HL-60 (cell line): ENCODE measurements at places on chromosomes 3 and 15.

- DNase-seq: no peak
Measured at GRCh38 chr3:10283638-10284037, 9.1 kb downstream of the GHRL start.

GRCh38 chr3:31918179-31919150, 62.6 kb downstream of the OSBPL10 start:
- DNase-seq: no peak

DNA sequence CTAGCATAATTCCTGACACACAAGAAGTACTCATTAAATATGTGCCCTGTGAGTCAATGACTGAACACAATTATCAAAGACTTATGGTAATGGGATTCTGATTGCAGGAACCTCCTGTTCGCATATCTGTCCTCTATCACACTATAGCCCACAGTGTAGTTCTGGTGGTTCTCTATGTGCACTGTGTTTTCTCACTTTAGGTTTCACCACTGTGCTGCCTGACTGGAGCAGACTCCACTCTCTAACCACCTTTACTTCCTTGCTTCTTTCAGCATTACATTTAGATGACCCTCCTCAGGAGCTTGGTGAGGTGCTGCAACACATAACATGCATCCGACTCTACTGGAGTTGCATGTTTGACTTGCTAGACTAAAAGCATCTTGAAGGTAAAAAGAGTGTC, 777.1 kb downstream of the SQOR start:
- DNase-seq: no peak

DNA sequence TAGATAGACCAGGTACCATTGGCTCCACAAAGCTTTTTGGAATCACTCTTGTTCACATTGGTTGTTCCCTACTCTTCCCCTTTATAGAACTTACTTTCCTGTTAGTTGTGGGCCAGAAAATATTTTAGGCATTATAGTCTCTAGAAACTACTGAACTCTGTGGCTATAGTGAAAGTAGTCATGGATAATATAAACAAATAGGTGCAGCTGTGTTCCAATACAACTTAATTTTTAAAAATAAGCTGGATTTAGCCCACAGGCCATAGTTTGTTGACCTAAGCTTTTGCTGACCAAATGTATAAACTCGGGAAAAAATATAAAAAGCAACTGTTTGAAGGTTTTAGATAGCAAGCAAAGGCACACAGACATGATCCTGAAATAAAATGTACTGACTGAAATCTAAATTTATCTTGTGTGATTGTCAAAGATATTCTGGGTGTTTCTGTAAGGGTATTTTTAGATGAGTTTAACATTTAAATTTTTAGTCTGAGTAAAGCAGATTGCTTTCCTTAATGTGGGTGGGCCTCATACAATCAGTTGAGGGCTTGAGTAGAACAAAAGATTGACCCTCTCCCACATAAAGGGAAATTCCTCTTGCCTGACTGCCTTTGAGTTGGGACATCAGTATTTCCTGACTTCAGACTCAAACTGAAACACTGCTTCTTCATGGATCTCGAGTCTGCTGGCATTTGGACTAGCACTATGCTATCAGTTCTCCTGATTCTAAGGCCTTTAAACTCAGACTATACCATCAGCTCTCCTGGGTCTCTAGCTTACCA, 13.2 kb downstream of the IQCB1 start:
- DNase-seq: no peak

- no peak for DNase-seq
Measured at GRCh38 chr15:100986158-100986896, 67.2 kb downstream of the LRRK1 start.

DNA sequence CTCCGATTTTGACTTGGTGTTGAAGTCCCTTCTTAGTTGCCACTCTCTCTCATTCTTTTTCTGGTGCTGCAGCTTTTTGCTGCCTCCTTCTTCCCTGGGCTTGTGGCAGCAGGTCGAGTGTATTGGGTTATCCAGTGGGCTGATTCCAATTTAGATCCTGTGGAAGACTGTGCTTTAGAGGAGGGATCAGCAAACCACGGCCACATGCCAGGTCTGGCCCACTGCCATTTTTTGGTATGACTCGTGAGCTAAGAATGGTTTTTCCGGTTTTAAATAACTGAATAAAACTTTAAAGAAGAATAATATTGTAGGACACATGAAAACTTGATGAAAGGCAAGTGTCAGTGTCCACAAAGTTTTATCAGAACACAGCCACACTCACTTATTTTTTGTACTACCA, 330.5 kb downstream of the ROBO2 start:
- no peak for DNase-seq

DNA sequence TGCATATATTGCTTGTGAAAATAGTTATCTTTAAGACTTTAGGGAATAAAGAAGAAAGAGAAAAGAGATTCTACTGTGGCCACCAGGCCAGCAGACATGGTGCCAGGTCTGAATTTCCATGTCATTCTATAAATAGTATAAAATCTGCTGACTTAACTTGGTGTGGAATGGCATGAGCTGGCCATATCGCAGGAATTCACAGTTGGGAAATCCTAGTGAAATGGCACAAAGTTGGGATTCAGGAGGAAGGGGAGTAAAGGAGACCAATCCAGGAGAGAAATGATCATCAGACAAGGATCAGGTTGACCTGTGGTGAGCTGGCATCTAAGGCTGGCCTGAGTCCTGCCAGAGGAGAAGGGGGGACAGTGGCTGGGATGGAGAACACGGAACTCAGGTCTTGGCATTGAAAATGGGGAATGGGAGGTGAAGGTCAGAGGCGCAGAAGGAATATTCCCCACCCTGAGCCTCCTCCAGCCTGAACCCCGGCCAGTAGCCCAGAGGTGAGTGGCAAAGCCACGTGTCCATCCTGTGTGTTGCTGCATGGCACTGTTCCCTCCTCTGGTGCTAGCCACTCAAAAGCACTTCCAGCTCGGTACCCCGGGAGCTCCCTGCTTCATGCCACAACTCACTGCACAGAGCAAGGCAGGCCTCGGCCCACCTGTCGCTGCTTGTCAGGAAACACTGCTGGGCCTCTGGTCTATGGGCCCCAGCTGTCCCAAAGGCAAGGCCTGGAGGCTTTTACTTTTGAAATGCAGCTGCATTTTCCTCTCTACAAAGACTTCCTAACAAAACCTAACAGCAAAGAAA, 51.4 kb downstream of the SSUH2 start:
- DNase-seq: no peak

- DNase-seq: no peak
Measured at GRCh38 chr3:6709178-6709577, 151.7 kb upstream of the GRM7 start.

DNA sequence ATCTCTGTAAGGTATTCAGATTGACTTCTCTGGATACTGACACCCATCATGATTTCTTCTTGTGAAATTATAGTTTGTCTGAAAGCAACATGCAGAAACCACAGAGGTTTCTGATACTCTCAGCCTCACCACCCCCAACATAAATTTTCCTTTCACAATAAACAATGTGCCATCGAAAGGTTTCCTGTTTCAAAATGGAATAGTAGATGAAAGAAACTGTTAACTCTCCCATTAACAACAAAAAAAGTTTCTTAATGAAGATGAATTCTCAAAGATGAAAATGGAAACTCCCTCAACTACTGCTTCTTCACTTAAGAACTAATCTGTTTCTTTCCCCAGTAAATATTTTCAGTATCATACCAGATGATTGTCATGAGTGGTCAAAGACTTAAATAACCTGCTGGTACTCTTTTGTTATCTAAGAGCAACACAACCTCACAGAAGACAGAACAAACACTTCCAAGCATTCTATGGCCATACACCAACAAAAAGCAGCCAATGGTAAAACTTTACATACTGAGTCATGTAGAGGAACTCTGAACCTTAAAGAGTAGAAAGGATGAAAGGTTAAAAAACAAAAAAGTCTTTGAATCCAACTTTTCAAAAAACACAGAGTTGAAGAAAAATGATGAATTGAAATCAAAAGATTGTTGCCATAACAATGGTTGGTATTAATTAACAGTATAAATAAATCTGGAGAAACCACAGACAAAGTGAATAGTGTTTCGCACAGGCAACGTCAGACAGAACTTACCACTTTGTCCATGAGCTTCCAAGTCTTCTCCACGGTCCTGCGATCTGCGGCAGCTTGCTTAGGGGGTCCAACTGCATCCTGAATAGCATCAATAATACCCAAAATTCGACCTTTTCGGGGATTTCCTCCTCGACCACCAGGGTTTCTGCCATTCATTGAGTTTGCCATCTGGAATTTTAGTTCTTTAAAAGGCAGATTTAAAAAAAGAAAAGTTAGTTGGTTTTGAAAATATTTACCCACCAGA, 1.9 kb downstream of the CBLB start:
- DNase-seq: peak; percentile 12

GRCh38 chr3:37752649-37753025, 109.0 kb upstream of the CTDSPL start:
- no peak for DNase-seq

- no peak for DNase-seq
Measured at GRCh38 chr3:160851629-160852210, 95.7 kb downstream of the PPM1L start.

GRCh38 chr3:11513817-11514135, 129.9 kb downstream of the VGLL4 start:
- no peak for DNase-seq

DNA sequence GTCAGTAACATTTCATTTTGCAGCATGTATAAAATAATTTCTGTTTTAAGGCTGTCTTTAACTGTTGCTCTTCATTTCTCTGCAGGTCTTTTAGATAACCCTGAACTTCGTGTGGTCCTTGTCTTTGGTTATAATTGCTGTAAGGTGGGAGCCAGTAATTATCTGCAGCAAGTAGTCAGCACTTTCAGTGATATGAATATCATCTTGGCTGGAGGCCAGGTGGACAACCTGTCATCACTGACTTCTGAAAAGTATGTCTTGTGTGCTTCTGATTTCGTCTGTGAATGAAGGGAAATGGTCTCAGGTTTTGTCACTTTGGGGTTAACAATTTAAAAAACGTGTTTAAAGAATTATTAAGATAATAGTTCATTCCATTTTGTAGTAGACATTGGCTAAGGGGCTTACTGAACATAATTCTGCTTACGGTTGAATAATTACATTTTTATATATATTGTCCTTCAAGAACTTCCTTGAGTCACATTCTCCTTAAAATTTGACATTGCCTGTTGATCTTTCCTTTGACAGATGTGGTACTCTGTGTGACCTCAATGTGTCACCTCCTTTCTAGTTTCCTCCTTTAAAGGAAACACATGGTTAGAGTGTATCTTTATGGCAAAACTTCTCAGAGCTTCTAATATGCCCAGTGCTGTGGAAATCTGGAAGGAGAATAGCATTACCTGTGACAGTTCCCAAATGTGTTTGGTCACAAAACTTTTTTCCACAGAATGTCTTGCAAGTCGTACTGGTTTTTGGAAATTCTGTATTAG, 26.3 kb downstream of the FBXO22 start:
- no peak for DNase-seq

- DNase-seq: no peak
Measured at GRCh38 chr3:188053710-188054380, 100.1 kb upstream of the LPP start.

DNA sequence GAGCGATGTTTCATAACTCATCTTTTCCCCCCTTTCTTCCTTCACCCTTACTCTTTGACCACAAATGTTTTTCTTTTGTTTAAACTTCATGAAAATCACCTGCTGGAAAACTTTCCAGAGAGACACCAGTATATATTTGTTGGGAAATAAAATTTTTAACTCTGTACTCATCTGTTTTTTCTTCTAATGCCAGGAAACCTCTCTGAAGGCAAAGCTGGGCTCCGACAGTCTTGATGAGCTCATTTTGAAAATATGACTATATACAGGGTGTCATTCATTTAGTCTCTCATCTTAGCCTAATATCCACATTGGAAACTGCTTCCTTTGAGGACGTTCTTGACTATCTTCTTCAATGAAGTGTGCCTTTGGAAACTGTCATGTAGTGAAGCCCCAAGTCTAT, 339.6 kb upstream of the ROBO2 start:
- DNase-seq: no peak

DNA sequence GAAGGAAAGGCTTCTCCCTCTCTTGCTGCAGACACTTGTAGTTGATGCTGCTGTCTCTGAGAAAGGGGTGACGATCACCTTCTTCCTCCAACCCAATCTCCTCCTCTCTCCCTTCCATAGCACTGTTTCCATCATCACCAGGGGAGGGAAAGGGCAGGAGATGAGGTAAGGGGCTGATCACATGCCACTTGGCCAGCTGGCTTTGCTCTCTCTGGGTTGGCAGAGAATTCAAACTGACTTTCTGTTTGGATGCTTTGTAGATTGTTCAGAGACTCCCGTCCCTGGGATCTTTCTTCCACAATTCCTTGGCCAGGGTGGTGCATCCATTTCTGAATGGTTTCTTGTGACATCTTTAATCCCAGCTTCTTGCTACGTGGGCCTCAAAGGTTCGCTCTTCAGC, 43.2 kb upstream of the ZNF148 start:
- no peak for DNase-seq

- DNase-seq: peak; percentile 4
Measured at GRCh38 chr3:146065573-146066006, 95.4 kb downstream of the PLOD2 start.

- no peak for DNase-seq
Measured at GRCh38 chr3:26004172-26004571, 214.3 kb downstream of the OXSM start.

DNA sequence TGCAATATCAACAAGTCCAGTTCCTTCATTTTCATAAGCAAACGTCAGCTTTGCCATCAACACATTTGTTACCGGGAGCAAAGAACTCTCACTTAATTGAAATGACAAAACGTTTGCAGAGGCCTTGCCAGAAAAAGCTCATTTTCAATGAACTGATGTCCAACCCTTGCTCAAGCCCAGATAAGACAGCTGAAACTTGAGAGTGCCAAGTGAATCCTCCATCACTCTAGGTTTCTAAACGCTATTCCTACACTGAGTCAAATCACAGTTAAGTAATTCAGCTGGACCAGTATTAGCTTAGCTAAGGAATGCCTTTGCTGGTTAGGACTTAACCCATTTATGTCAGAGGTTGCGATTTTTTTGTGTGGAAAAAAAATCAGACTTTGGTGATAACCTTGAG, 11.5 kb downstream of the CHSY1 start:
- DNase-seq: no peak

- no peak for DNase-seq
Measured at GRCh38 chr3:42265059-42265991, 660 bp downstream of the CCK start.

DNA sequence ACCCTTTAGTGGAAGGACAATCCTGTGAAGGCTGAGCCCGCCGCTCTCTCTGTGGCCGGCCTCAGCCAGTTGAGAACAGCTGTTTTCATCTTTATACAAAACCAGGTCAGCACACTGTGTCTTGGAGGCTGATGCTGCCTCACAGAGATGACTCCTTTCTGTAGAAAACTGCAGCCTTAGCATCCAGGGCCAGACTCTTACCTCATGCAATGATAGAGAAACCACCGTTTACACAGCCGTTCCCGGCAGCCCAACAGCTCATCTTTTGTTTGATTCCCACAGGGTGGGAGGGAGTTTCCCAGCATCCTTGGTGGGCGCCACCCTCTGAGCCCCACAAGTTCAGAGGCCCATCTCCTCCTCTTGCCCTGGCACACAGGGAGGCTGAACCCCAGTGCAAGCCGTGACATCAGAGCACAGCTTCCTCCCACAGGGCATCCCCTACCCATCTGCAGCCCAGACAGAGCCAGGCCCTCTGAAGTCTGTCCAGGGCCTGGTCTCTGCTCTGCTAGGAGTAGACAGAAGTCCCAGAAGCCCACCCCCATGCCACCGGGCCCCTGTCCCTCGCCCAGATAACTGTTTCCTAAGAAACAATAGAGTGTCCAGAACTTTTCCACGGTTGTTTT, 105.0 kb downstream of the LRRK1 start:
- no peak for DNase-seq
